ENCODE measurements at places on chromosomes 7 and 10.

- DNase-seq: no peak
Measured at GRCh38 chr10:30422981-30423654, 10.9 kb upstream of the MAP3K8 start.

GRCh38 chr7:16044645-16045044 is 358.2 kb upstream of the MEOX2 start:
- no peak for DNase-seq

DNA sequence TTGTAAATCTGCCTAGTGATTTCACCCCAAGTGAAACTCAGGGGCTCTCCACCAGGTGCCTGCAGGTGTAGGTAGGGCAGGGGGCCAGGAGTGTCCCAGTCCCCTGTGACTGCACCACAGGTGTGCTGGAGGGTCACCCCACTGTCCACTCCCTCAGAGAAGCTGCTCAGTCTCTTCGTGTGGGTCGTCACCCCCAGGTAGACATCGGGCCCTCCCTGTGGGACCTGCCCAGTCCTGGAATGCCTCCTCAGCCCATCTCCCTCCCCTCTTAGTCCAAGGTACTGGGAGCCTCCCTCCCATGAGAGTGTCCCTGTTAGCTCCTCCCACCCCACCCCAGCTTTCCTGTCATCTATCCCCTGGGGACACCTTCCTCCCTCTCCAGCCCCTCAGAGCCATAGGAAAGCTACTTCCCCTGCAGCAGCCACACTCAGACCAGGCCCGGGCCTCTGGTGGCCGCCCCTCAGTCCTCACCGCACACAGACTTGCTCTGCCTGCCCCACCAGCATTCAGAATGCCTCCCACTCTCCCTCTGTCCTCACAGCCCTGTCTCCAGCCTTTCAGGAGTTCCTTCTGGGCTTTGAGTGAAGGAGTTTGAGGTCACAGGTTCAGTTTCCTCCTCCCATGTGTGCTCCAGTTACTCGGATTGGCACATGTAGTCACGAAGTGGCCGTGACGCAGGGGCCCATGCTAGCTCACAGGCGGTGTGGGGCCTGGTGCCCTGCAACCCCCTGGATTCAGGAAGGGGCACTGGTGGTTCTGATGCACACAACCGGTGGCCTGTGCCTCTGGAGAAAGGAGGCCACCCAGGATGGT is 5.1 kb downstream of the ALOX5 start:
- no peak for DNase-seq

DNA sequence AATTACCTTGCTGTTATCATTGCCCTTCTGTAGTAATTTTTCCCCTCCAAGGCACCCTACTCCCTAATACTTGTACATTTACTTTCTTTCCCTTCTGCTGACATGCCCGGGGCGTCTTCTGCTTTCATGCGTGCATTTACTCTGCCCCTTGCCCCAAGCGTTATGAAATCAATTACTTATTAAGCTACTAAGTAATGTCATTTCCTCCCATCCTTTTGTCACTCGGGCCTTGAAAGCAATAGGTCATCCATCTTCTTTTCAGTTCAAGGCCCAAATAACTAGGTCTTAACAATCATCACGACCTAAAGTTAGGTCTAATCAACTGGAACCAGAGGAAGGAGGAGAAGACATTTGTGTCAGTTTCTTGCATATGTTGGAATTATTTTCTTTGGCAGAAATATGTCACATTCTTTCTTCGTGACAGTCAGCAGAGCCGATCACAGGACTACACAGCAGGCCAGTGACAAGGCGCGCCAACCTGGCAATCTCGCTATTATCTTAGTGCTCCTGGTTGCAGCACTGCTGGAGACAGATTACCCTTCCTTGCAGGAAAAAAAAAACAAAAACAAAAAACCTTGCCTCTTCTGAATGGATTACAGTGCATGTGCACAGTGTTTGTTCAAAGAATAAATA is 179.2 kb downstream of the RELN start:
- no peak for DNase-seq

DNA sequence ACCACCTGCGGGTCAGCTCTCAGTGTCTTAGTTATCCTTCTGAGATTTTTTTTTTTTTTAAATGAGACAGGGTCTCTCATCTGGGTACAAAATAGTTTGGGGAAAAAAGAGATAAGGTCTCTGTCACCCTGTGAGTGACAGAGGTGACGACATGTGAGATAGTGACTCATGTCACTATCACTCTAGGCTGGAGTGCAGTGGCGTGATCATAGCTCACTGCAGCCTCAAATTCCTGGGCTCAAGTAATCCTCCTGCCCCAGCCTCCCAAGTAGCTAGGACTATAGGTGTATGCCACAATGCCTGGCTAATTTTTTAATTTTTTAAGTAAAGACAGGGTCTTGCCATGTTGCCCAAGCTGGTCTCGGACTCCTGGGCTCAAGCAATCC is 10.4 kb downstream of the BLVRA start:
- DNase-seq: no peak

GRCh38 chr7:116097365-116098009 is 66.9 kb upstream of the TFEC start:
- DNase-seq: no peak

GRCh38 chr7:149690688-149691446 is 82.5 kb downstream of the ZNF467 start:
- no peak for DNase-seq

GRCh38 chr10:12835709-12836108 is 165.8 kb downstream of the CCDC3 start:
- DNase-seq: no peak

DNA sequence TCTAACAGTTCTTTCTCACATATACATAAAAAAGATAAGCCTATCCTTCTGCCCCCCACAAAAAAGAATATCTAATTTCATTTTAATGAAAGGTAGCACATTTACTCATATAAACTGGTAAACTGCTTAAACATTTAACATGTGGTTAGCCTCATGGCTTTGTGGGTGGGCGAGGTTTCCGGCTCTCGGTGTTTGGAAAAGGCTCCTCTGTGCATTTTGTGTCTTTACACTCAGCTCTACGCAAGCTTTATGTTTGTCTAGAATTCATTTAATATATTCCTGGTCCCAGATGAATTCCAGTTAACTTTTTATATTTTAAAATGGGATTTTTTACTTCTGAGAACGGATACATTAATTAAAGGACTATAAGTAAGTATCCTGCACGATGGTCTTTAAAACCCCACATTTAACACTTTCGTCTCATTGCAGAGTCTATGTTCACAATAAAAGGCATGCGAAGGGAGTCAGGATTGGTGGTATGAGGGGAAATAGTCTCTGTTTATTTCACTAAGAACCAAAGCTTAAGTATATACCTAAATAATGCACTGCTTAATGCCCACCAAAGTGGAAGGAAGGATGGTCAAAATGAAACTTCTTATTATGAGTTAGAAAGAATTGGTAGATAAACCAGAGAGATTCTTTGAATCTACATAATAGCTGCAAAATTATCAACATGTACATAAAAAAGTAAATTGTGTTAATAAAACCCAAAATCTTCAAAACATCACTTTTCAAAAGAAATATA is 197.2 kb downstream of the CRPPA start:
- DNase-seq: peak; percentile 17

GRCh38 chr7:84953234-84953633 is 233.6 kb downstream of the SEMA3D start:
- DNase-seq: no peak

- no peak for DNase-seq
Measured at GRCh38 chr10:44986670-44987069, 8.1 kb upstream of the DEPP1 start.

GRCh38 chr7:98557538-98558031 is 59.5 kb upstream of the NPTX2 start:
- no peak for DNase-seq

DNA sequence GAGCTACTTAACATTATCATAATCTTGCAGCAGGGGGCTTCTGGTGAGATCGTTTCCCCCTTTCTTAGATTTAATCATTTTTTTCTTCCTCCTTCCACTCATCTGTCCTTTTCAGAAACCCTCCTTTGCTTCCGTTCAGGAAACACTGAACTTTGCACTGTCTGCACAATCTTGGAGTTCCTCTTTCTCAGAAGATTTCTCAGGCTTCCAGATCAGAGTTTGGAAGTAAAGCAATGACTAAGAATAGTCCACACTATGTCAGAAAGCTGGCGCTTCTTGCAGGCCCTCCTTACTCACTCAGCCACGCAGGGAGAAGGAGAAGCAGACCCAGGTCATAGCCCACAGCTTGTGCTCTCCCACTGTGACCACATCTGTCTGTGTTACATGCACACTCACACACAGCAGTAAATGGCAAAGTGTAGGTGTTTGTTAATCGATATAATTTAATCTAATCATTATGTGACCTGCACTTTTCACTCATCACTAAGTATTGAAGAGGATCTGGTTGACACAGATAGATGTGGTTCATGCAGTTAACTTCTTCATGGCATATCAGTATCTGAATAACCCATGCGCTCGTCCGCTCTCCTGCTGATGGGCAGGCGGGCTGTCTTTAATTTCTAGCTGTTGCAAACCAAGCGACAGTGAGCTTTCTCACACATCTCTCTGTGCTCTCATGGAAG is 30.2 kb downstream of the ALOX5 start:
- DNase-seq: no peak

GRCh38 chr10:3339531-3339950 is 167.0 kb upstream of the PITRM1 start:
- DNase-seq: no peak

DNA sequence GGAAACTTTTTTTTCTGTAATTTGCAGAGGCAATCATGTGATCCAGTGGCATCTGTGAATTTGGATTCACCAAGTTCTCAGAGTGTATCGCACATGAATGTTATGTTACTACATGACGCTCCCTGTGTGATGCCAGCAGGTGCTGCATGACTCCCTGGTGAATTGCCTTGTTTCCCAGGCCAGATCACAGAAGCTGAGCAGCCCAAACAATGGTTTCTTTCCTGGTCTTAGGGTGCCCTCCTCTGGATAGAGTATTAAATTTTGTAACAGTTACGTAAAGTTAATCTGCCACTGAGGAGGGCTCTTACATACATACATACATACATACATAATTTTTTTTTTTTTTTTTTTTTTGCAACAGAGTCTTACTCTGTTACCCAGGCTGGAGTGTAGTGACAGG is 3.6 kb downstream of the ZSCAN21 start:
- no peak for DNase-seq

GRCh38 chr10:63064706-63065105 is 68.4 kb upstream of the NRBF2 start:
- no peak for DNase-seq

DNA sequence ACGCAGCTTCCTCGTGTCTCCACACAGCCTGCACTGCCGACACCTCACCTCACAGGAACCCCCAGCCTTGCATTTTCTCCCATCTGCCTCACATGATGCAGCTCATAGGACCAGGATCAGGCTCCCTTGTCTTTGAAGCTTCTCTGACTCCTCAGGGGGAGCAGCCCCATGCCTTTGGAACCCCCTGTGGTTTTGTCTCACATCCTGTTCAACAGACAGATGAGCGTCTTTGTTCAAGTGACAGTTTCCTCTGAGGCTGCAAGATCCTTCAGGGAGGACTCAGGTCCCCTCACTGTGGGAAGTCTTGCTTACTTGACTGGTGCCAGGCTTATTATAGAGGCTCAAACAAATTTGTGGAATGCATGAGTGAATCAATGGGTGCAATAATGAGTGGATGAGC is 667.1 kb downstream of the INHBA start:
- DNase-seq: no peak

DNA sequence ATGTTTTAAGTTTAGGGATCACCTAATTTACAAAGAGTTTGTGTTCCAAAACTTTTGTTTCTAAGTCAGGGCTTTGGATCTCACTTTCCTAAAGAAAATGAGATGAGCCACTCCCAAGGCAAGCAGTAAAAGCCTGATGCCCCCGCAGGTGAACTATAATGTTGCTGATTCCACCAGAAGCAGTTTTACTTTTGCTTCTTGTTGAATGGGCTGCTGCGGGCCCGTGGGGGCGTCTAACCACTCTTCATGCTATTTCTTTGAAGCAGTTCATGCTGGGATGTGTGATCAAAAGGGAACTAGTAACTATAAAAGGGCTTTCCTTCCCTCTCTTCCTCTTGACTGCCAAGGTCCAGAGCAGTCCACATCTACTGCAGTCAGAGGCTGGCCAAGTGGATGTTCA is 118.7 kb upstream of the NEBL start:
- DNase-seq: no peak

GRCh38 chr7:96870934-96871333 is 134.4 kb upstream of the DLX6 start:
- no peak for DNase-seq

DNA sequence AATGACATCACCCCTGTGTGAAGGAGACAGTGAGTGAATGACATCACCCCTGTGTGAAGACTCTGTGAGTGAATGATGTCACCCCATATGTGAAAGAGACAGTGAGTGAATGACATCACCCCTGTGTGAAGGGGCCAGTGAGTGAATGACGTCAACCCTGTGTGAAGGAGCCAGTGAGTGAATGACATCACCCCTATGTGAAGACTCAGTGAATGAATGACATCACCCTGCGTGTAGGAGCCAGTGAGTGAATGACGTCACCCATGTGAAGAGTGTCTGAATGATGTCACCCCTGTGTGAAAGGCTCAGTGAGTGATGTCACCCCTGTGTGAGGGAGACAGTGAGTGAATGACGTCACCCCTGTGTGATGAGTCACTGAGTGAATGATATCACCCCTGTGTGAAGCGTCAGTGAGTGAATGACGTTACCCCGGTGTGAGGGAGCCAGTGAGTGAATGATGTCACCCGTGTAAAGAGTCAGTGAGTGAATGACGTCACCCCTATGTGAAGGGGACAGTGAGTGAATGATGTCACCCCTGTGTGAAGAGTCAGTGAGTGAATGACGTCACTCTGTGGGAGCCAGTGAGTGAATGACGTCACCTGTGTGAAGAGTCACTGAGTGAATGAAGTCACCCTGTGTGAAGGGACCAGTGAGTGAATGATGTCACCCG is 478.1 kb downstream of the PTPRN2 start:
- no peak for DNase-seq

- DNase-seq: no peak
Measured at GRCh38 chr10:14579405-14579804, 195.3 kb downstream of the FAM107B start.

GRCh38 chr10:76621886-76622620 is 1015.6 kb downstream of the KCNMA1 start:
- DNase-seq: no peak

DNA sequence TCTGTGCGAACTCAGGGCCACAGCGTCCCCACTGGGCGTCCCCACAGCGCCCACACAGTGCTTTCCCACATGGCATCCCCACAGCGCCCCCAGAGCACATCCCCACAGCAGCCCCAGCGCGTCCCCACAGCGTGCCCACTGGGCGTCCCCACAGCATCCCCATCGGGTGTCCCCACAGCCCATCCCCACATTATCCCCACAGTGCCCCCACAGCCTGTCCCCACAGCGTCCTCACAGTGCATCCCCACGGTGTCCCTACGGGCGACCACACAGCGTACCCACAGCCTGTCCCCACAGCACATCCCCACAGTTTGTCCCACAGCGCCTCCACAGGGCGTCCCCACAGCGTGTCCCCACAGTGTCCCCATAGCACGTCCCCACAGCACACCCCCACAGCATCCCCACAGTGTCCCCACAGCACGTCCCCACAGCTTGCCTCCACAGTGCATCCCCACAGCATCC is 131.6 kb downstream of the ACTR3B start:
- no peak for DNase-seq
